Common myeloid progenitor, CD34-positive (primary cell): ENCODE measurements at places on chromosomes 3 and 15.

- H3K27me3 ChIP-seq: no peaks in the 10 kb centered on the region
- no peak for DNase-seq
- no peak overlapping the region for H3K27ac ChIP-seq
- no peak overlapping the region for H3K4me3 ChIP-seq
- H3K4me1 ChIP-seq: peaks cover 63% of the 10 kb centered on the region
Measured at GRCh38 chr3:51393134-51393495, 2.0 kb downstream of the RBM15B start.

GRCh38 chr3:191484461-191484860 lies 23.5 kb downstream of the PYDC2 start:
- H3K27me3 ChIP-seq: no peaks in the 10 kb centered on the region
- DNase-seq: no peak
- H3K4me3 ChIP-seq: no peak overlapping the region
- no peaks in the 10 kb centered on the region for H3K36me3 ChIP-seq
- H3K4me1 ChIP-seq: no peaks in the 10 kb centered on the region

DNA sequence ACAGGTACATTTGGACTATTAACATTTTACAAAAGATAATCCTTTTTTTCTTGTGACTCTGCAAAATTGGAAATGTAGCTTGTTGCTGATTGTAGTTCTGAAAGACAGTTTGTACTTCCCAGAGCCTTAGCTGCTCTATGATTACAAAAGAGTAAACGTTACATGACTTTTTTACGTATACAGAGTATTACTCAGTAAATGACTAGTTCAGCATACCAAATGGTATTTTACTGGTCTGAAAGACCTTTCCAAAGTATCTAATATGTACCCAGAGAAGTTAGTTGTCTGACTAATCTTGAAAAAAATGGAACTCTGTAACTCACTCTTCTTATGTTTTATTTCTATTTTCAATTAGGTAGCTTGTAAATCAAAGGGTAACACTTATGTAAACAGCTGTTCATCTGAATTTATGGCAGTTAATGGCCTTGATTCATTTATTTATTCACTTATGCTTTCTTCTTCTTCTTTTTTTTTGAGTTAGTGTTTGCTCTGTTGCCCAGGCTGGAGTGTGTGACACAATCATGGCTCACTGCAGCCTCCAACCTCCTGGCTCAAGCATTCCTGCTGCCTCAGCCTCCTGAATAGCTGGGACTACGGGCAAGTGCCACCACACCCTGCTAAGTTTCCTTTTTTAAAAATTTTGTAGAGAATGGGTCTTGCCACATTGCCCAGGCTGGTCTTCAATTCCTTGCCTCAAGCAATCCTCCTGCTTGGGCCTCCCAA lies 151.7 kb downstream of the C3orf38 start:
- no peaks in the 10 kb centered on the region for H3K27me3 ChIP-seq
- no peaks in the 10 kb centered on the region for H3K36me3 ChIP-seq
- H3K27ac ChIP-seq: no peak overlapping the region
- no peak for DNase-seq

- no peaks in the 10 kb centered on the region for H3K4me1 ChIP-seq
- H3K4me3 ChIP-seq: no peak overlapping the region
- no peaks in the 10 kb centered on the region for H3K27me3 ChIP-seq
- no peak for DNase-seq
Measured at GRCh38 chr3:43759297-43759782, 68.6 kb downstream of the ABHD5 start.

- no peaks in the 10 kb centered on the region for H3K27me3 ChIP-seq
- no peaks in the 10 kb centered on the region for H3K36me3 ChIP-seq
- H3K27ac ChIP-seq: peak overlapping the region; percentile 46
Measured at GRCh38 chr3:98778852-98779413, 15.8 kb downstream of the ST3GAL6 start.

GRCh38 chr3:127712881-127713771 lies 40.4 kb downstream of the ABTB1 start:
- H3K27ac ChIP-seq: no peak overlapping the region
- no peak overlapping the region for H3K4me3 ChIP-seq
- H3K4me1 ChIP-seq: no peaks in the 10 kb centered on the region
- H3K36me3 ChIP-seq: peaks cover 48% of the 10 kb centered on the region
- H3K27me3 ChIP-seq: no peaks in the 10 kb centered on the region

- H3K4me1 ChIP-seq: no peaks in the 10 kb centered on the region
- no peak for DNase-seq
- no peaks in the 10 kb centered on the region for H3K27me3 ChIP-seq
- H3K27ac ChIP-seq: no peak overlapping the region
- H3K4me3 ChIP-seq: no peak overlapping the region
Measured at GRCh38 chr3:87426918-87427317, 150.5 kb upstream of the POU1F1 start.

GRCh38 chr15:57321973-57322601 lies 54.2 kb upstream of the CGNL1 start:
- peak overlapping the region; percentile 67 for H3K27ac ChIP-seq
- no peaks in the 10 kb centered on the region for H3K27me3 ChIP-seq
- peak; percentile 78 for DNase-seq
- no peaks in the 10 kb centered on the region for H3K36me3 ChIP-seq
- no peak overlapping the region for H3K4me3 ChIP-seq

GRCh38 chr3:57877116-57877515 lies 121.0 kb downstream of the SLMAP start:
- DNase-seq: no peak
- H3K4me1 ChIP-seq: no peaks in the 10 kb centered on the region
- H3K36me3 ChIP-seq: no peaks in the 10 kb centered on the region
- H3K27ac ChIP-seq: no peak overlapping the region

DNA sequence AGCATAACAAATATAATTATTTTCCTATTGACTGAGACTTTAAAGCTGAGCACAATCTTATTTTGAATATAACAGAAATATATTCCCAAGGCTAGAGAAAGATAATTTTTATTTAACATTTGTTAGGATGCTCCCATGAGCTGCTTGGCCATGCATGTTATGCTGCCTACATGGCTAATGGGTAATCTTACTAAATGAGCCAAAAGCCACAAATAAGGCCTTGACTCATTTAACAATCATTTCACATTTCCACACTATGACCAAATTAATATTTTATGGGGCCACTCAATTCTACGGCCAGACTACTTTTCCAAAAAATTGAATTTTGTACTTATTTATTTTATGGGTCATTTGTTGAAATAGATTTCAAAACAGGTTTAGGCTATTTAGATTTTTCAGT lies 141.7 kb downstream of the MEIS2 start:
- H3K27ac ChIP-seq: no peak overlapping the region
- H3K4me1 ChIP-seq: no peaks in the 10 kb centered on the region
- H3K27me3 ChIP-seq: no peaks in the 10 kb centered on the region
- no peaks in the 10 kb centered on the region for H3K36me3 ChIP-seq

- peaks cover 65% of the 10 kb centered on the region for H3K4me1 ChIP-seq
- no peaks in the 10 kb centered on the region for H3K27me3 ChIP-seq
- H3K36me3 ChIP-seq: no peaks in the 10 kb centered on the region
- DNase-seq: no peak
- no peak overlapping the region for H3K4me3 ChIP-seq
- no peak overlapping the region for H3K27ac ChIP-seq
Measured at GRCh38 chr15:70486012-70486411, 277.3 kb downstream of the UACA start.

DNA sequence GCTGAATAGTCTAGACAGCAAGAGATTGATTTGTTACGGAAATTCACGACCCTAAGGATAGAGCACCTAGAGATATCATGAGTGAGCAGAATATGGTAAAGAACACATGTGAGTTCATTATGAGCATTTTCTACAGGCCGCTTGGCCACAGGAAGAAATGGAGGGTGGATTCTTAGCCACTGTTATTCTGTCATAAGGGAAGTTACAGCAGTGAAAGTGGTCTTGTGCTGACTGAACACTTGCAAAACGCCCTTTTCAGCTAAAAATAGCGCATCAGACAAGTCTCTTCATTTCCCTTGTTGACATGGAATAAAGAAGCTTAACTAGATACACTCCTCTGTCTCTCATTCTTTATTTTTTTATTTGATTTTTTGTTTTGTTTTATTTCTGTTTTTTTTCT lies 19.8 kb downstream of the DGKG start:
- H3K27me3 ChIP-seq: no peaks in the 10 kb centered on the region
- H3K27ac ChIP-seq: peak overlapping the region; percentile 54

DNA sequence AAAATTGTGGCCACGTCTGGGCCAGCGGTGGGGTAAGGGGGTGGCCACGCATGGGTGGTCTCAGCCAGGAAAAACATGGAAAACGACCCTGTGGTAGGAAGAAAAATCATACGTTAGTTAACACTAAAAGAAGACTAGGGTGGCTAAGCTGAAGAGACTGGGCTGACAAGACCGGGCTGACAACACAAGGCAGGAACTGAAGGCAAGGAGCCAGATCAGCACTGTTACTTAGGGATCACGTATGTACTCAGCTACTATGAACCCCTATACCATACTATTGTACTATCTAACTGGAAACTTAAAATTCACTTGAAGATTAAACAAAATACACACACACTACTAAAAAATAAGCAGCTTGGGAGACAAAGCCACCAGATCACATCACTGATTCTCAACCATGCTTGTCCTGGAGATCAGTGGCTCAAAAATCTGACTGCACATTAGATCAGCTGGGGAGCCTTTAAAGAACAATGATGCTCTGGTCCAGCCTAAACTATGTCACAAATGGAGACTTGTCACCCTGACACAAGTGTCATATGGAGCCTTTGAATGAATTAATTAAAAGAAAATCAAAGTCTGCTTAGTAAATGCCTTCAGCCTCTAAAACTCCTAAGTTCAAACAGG lies 442.2 kb downstream of the SHQ1 start:
- no peak overlapping the region for H3K4me3 ChIP-seq
- no peaks in the 10 kb centered on the region for H3K36me3 ChIP-seq
- no peaks in the 10 kb centered on the region for H3K27me3 ChIP-seq
- H3K4me1 ChIP-seq: peaks cover 34% of the 10 kb centered on the region
- no peak overlapping the region for H3K27ac ChIP-seq

DNA sequence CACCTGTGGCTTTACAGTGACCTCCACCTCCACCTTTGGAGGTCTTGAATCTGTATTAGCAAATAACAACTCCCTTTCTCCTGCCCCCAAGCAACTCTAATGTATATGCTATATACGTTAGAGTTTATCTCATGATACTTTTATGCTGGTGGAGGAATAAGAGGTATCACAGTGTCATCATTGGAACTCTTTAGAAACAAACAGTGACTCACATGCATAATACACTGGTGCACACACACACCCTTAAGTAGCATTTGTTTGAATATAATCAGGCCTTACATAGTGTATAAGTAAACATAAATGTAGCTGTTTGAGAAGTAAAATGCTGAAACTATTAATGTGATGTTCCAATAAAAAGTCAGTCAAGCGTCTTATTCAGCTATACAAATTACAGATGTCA lies 280.2 kb upstream of the C2CD4B start:
- no peak overlapping the region for H3K27ac ChIP-seq
- no peak for DNase-seq
- H3K27me3 ChIP-seq: no peaks in the 10 kb centered on the region

GRCh38 chr3:24156466-24156865 lies 211.4 kb downstream of the NR1D2 start:
- H3K27me3 ChIP-seq: peaks cover 3% of the 10 kb centered on the region
- H3K4me3 ChIP-seq: no peak overlapping the region
- DNase-seq: peak; percentile 63
- H3K4me1 ChIP-seq: no peaks in the 10 kb centered on the region

DNA sequence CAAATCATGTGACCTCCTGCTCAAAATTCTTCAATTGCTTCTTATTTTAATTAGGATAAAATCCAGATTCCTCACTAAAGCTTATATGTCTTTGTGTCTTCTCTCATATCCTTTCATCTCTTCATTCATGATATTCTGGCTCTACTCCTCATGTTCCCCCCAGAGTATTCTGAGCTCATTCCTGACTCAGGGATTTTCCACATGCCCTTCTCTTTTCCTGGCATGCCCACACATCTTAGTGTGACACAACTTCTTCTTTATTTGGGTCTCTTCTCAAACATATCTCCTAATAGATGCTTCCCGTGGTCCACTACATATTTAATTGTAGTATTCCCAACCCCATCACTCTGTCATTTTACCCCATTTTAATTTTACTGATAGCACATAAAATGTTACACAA lies 15.2 kb upstream of the MBNL1 start:
- H3K27me3 ChIP-seq: no peaks in the 10 kb centered on the region
- H3K4me1 ChIP-seq: peaks cover 57% of the 10 kb centered on the region
- H3K27ac ChIP-seq: no peak overlapping the region
- no peak for DNase-seq

GRCh38 chr3:25046911-25047771 lies 380.9 kb upstream of the RARB start:
- no peaks in the 10 kb centered on the region for H3K36me3 ChIP-seq
- H3K4me1 ChIP-seq: no peaks in the 10 kb centered on the region
- H3K4me3 ChIP-seq: no peak overlapping the region

DNA sequence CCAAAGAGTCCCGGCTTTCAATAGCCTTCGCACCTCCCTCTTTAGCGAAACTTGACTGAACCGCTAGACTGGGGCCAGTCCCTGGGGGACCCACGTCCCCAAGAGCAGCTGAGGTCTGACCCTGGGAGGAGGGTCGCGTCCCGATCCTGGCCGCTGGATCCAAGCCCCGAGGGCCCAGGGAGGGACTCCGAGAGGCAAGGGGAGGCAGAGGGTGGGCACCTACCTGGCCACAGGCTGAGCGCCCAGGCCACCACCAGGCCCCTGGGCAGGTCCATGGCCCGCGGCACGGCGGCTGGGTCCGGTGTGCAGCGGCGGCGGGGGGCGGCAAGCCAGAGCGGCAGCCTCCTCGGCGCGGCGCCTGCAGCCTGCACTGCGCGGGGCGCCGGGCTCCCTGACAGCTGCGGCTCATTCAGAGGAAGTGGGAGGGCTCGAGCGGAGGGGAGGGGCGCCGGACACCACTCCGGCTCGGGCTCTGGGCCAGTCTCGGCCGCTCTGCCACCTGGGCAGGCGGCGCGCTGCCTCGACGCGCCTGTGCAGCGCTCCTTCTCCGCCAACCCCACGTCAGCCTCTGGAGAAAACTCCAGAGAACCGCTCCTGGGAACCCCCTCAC lies at the start of gene ITGA11:
Gene ITGA11 (minus strand): TSS at position 372 of the 610 bp plus-strand sequence. CDS start 97 bp downstream, at position 275.
- no peak within 1 kb of the TSS for H3K4me3 ChIP-seq
- no peak within 1 kb of the TSS for H3K27ac ChIP-seq
- peaks cover 18% of the 10 kb centered on the region for H3K4me1 ChIP-seq
- peaks cover 33% of the 10 kb centered on the region for H3K27me3 ChIP-seq
- peak; percentile 36 for DNase-seq
- H3K36me3 ChIP-seq: no peaks in the 10 kb centered on the region

DNA sequence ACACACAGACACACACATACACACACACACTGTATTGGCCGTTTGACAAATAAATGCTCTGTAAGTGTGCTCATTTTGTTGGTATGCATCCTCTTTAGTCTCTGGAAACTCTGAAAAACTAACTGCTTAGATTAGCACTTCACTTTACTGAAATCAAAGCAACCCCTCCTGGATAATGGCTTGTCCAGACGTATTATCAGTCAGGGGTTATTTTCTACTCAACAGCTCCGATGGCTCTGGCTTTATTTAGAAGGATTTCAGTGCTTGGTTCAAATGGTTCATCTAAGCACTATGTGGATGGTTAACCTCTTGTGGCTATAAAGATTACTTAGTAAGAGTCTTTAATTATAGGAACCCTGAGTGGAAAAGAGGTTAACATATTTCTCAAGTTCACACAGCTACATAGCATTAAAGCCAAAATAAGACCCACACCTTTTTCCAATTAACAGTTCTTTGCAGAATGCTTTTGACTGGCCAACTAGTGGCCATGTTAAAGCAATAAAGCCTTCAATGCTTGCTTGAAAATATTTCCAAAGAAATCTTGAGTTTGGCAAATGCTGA lies 516.1 kb upstream of the NAALADL2 start:
- H3K27ac ChIP-seq: no peak overlapping the region
- H3K36me3 ChIP-seq: no peaks in the 10 kb centered on the region
- H3K27me3 ChIP-seq: no peaks in the 10 kb centered on the region
- no peak overlapping the region for H3K4me3 ChIP-seq
- no peaks in the 10 kb centered on the region for H3K4me1 ChIP-seq

GRCh38 chr15:45534821-45535220 lies 12.3 kb upstream of the SLC30A4 start:
- DNase-seq: no peak
- H3K36me3 ChIP-seq: no peaks in the 10 kb centered on the region
- no peak overlapping the region for H3K27ac ChIP-seq
- H3K4me1 ChIP-seq: no peaks in the 10 kb centered on the region
- no peak overlapping the region for H3K4me3 ChIP-seq
- H3K27me3 ChIP-seq: peaks cover 6% of the 10 kb centered on the region
